Activated CD8-positive, alpha-beta memory T cell treated with anti-CD3 and anti-CD28 coated beads, Interleukin-2, amount 10 ng/mL, durations not matched to agents 7 days and 5 days (primary cell): ENCODE measurements at places on chromosomes 12 and 14. TPM values are rescaled to one million over a fixed set of nuclear protein-coding genes. Genes with fewer than 3 reads are reported as not detected.

Gene LRRK2
- 0.23 TPM for total RNA-seq

Gene TC2N
- total RNA-seq = 46.3 TPM

Gene TSPAN8
- total RNA-seq = not detected

Gene PLCZ1
- not detected for total RNA-seq

Gene TAS2R8
- total RNA-seq = not detected

Gene SLC6A12
- not detected for total RNA-seq

Gene C12orf50
- not detected for total RNA-seq

Gene MMP19
- total RNA-seq = not detected

Gene SPATS2
- total RNA-seq = 18.1 TPM

Gene OR4K15
- total RNA-seq = not detected

Gene AQP5
- total RNA-seq = not detected

Gene CMA1
- not detected for total RNA-seq

Gene ZDHHC22
- total RNA-seq = not detected

Gene LRP1-AS
- not detected for total RNA-seq

Gene PTPN21
- total RNA-seq = not detected

Gene PLA2G1B
- total RNA-seq = not detected

Gene CELA1
- total RNA-seq = not detected
